G401 (cell line): ENCODE measurements at places on chromosomes 7 and 10.

GRCh38 chr10:75223507-75223906 is 12.2 kb downstream of the COMTD1 start:
- DNase-seq = no peak

GRCh38 chr10:113445736-113446135 is 107.1 kb upstream of the HABP2 start:
- DNase-seq = no peak

DNA sequence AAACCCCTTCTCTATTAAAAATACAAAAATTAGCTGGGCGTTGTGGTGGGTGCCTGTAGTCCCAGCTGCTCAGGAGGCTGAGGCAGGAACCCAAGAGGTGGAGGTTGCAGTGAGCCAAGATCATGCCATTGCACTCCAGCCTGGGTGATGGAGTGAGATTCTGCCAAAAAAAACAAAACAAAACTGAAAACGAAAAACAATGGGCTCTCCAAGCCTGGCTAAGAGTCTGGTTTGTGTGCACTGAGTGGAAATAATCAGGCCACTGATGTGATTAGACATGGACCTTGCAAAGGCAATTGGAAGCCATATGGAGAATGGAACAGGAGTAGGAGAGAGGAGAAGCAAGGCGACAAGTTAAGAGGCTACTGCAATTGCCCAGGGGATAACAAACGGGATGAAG is 60.1 kb upstream of the GSDME start:
- no peak for DNase-seq

- DNase-seq = no peak
Observed at GRCh38 chr10:12184165-12184564, 11.5 kb downstream of the NUDT5 start.

DNA sequence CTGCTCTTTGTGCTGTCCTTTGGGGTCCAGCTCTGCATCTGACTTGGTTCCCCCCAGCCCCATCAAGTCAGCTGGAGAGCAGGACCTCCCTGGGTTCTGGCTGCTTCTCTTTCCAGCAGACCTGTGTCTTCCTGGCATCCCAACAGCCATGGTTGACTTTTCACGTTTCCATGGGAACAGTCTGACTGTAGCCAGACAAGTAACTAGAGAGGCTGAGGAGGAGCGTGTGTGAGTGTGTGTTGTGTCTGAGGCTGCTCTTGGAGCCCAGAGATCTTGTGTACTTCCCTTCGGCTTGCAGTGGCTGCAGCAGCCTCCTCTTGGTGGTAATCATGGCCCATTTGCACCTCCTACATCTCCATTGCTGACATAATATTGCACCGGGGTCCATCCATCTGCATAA is 332.0 kb downstream of the RPS24 start:
- peak; percentile 4 for DNase-seq

DNA sequence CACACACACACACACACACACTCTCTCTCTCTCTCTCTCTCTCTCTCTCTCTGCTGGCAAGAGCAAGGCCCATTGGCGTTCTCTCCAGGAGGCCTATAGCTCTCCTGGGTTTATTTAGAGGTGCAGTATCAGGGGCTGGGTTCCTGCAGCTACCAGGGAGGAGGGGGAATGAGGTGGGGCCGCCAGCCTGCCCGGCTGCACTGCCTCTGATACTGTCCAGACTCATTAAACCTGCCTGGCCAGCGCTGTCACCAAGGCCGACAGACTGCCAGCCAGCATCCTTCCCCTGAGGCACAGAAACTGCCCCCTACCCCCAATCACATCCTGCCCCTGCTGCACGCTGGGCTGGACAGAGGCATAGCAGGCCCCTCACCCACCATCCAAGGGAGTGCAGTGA is 4.3 kb downstream of the PRRT4 start:
- DNase-seq = no peak

DNA sequence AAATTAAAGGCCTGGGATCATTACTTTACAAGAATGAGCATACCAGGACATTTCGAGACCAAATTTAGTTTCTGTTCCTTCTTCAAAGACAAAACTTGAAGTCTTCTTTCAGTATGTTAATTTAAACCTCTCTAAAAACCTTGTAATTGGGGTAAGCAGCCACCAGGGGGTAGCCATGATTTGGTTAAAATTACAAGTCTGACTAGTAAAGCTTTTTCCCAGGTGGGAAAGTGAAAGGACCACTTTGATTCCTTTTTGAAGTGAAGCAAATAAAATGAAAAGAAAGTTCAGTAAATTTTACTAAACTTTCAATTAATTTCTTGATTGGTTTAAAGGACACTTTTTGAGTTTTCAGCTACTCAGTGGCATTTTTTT is 294.3 kb downstream of the BBS9 start:
- DNase-seq = no peak

DNA sequence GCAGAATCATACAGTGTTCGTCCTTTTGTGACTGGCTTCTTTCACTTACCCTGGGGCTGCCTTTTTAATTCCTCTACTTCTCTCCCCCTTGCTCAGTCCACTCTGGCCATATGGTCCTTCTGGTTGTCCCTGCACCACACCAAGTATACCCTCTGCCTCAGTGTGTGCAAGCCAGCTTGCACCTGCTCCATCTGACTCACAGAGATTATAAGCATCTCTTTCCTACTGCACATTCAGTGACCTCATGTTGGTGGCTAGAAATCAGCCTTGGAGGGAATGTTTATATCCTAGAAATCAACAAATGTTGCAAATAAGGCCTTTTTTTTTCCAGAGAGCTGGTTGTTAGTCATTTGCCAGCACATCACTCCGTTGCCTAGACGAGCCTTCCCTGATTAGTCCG is 67.5 kb upstream of the C10orf90 start:
- DNase-seq = no peak

GRCh38 chr10:6600224-6600987 is 20.3 kb upstream of the PRKCQ start:
- no peak for DNase-seq

- peak; percentile 27 for DNase-seq
Observed at GRCh38 chr10:110498087-110498981, 627 bp downstream of the DUSP5 start.
